Thoracic aorta (tissue), 2 donors: ENCODE measurements at places on chromosomes 1 and 21. TPM values are rescaled to one million over a fixed set of nuclear protein-coding genes. Genes with fewer than 3 reads are reported as not detected.

GRCh38 chr1:202812176-202813026 lies 1.6 kb downstream of the PCAT6 start:
- DNase-seq = no peak

DNA sequence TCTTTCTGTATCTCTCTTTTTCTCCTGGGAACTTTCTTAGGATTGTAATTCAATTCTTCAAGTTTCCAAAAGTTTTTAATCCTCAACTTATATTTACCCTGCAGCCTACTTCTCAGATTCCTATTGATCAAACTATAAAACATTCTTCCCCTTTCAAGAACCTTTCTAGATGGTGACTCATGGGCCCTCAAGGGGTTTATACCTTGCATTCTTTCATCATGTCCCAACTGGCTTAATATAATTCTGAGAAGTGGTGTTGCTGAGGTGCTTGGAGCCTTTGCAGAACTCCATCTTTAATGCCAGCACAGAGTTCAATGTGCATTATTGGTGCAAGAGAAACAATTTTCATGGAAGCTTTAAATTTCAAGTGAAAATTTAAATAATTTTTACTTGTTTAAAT lies 273.4 kb downstream of the VAV3 start:
- no peak for DNase-seq

DNA sequence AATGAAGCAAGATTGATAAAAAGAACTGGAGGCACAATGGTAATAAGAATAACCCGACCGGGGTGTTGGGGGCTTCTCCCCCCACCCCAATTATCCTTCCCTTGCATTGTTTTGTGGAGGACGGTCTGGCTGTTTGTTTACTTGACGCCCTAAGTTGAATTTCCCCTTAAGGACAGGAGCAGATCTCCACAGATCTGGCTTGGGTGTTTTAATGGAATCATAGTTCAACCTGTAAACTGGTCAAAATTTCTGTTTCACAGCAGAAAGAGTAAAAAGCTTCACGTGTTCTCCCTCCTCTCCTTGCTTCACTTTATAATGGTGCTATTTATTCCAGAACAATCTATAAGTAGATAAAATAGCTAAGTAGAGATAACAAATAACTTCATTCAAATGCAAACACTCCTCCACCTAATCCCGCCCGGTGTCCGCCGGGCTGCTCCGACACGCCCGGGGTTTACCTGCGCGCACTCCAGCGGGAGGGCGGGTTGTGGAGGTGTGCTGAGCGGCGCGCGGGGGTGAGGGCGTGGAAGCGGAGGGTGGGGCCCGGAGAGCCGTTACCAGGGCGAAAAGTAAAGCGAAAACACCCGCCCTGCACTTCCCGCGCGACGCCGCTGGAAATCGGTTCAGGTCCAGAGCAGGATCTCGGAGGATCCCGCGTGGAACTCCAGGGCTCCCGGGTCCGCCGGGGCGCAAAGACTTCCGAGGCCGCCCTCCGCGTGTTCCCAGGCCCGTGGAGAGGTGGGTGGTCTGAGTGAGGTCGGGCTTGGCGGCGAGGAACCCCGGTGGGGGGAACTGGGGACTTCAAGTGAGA lies 2.0 kb upstream of the ATF3 start:
- no peak for DNase-seq

- DNase-seq = no peak
Observed at GRCh38 chr1:56920591-56921001, 45.2 kb downstream of the C8B start.

DNA sequence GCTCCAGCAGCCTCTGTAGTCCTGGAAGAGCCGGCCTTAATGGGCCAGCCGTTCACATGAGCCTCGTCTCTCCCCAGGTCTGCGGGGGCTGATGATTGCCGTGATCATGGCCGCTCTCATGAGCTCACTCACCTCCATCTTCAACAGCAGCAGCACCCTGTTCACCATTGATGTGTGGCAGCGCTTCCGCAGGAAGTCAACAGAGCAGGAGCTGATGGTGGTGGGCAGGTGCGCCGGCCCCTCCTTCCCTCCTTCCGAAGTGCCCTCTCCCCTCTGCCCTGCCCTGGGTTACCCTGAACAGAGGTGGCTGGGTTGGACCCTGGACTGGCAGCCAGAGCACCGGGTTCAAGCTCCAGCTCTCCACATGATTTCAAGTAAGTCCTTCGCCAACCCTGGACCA lies 13.1 kb downstream of the SLC5A9 start:
- DNase-seq = no peak

DNA sequence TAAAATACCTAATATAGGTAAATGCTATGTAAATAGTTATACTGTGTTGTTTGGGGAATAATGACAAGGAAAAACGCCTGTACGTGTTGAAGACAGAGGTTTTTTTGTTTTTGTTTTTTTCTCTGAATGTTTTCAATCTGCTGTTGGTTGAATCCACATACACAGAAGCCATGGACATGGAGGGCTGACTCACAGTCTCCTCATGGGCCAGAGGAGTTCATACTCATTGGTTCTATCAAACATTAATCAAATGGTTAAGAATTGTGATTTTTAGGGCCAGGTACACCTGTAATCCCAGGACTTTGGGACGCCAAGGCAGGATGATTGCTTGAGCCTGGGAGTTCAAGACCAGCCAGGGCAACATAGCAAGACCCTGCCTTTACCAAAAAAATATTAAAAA lies 20.5 kb downstream of the MIER1 start:
- no peak for DNase-seq

DNA sequence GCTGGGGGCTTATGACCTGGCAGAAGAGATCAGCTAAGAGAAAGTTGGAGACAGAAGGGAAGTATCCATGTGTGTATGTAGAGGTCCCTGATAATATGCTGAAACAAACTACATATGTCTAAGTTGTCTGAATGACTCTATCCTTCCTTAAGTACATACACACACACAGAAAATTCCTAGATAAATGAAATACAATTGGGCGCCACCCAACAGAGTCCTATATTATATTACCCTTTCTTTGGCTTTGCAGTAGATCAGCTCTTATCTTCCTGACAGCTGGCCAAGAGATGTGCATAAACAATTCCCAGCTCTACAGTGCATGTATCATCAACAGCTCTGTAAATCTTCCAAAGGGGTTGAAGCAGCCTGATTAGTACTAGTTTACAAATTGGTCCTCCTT lies 40.1 kb downstream of the SORT1 start:
- DNase-seq = no peak

- no peak for DNase-seq
Observed at GRCh38 chr1:218982482-218982881, 191.2 kb upstream of the LYPLAL1 start.

- no peak for DNase-seq
Observed at GRCh38 chr1:109788695-109789521, 25.2 kb upstream of the EPS8L3 start.

DNA sequence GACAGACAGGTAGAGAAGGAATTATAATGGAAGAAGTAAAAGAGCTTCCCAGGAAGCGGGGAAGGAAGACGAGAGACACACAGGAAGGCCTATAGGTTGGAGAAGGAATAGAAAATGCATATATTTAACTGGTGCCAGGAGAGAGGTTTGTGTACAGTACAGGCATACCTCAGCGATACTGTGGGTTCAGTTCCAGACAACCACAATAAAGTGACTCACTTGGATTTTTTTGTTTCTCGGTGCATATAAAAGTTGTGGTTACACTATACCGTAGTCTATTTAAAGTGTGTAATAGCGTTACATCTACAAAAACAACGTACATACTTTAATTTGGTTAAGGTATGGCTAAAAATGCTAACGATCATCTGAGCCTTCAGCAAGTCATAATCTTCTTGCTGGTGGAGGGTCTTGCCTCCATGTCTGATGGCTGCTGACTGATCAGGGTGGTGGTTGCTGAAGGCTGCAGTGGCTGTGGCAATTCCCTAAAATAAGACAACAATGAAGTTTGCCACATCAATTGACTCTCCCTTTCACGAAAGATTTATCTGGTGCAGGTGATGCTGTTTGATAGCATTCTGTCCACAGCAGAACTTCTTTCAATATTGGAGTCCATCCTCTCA lies 16.0 kb downstream of the YARS1 start:
- no peak for DNase-seq

DNA sequence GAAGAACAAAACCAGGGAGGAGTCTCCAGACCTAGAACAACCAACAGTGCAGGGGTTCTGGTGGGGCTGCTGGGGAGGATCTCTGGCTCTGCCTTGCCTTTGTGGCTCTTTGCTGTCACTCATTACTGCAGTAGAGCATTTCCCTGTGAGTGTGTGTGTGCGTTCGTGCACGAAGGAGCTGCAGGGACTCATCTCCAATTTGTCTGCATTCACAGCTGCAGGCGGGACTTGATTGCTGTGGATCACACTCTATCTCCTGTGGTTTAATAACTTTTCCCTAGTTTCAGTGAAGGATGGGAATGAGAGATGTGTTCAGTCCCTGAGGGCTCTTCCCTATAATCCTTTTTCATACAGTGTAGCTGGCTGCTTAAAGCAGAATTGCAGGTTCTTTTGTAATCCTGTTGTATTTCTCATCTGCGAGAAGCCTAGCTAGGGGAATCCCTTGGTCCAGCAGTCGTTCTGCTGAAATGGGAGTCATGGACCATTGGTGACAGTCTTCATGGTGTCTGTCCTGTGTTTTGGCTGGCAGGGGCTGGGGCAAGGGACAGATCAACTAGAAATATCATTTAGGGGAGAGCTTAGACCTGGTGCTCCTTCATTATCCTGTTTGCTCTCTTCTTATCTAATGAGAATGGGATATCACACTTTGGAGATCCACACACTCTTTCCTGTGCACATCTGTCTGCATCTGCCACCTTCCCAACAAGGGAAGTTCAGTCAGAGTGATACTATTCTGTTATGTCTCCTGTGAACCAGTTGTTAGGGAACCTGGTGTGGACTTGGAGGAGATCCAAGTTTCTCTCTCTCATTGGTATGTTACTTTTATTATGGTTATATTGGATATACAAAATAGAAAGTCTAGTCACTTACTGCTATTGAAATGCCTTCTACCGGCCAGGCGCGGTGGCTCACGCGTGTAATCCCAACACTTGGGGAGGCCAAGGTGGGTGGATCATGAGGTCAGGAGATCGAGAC lies 3.0 kb downstream of the PCP4L1 start:
- DNase-seq = no peak

DNA sequence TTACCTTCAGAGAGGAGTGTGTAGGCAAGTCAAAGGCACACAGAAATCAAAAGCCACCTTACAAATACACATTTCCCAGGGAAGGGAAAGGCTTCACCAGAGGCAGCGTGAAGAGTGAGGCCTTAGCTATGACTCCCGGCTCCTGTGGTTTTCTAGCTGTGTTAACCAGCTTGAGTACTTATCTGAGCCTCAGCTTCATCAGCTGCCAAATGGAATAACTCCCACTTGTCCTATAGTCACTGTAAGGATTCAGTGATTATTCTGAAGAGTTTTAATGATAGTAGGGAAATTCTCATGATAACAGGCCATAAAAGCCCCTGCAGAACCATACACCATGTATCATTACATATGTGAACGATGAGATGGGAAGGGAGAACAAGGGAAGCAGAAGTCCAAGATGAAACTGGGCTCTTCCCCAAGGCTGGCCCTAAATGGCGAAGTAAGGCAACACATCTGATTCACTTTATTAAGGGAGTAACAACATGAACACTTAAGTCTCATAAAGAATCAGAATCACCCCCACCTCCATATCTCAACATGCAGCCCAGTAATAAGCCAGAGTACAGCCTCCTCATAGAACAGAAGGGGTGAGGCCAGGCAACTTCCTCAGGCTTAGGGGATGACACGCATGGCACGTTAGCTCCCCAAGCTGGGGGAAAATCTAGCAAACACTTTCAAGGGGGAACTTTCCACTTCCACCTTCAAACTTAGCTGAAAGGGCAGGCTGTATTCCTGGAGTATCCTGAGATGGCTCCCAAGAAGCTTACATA lies 63.7 kb downstream of the SLC66A1 start:
- no peak for DNase-seq

GRCh38 chr21:14620152-14620551 lies 74.0 kb upstream of the SAMSN1 start:
- DNase-seq = no peak

DNA sequence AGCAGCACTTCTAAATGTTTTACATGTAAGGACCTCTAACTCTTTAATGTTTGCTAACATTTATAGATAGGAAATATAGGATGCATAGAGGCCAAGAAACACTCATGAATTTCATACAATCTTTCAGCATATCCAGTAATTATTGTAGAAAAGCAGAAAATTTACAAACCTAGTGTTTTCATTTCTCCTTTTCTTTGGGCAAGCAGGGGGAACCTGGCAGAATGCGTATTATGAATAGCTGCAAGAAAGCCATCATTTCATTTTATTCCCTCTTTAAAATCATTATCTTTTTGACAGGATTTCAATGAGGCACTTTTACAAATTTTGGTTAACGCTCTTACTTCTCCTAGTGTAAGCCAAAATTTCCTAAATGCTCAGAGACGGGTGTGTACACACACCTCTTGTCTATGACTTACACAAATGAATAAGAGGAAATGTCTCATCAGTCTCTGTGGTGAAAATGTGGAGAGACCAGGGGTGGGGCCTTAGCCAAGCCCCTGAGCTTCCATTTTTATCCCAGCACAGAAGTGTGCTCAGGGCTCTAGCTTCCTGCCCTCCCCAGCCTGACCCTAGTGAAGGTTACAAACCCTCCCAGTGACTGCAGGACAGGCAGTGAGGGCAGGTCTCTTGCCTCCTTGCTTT lies 91.6 kb downstream of the LRRC8C start:
- no peak for DNase-seq

DNA sequence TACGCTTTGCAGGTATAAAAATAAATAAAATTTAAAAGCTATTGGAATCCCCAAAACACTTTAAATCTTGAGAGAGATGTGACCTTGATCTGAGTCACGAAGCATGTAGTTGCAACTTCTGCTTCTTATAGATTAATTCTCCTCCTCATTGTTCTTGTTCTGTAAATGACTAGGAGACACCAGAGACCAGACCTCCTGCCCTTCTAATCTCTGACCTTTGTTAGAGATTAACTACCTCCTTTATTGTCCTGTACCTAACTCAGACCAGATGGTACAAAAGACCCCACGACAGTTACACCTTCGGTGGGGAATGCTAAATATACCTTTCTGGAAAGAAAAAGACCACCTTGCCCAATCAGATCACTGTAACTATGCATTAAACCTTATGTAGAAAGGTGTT lies 76.9 kb upstream of the NEK2 start:
- no peak for DNase-seq

GRCh38 chr21:42191696-42192595 lies 27.0 kb upstream of the ABCG1 start:
- no peak for DNase-seq

GRCh38 chr1:175277783-175278733 lies 85.5 kb upstream of the KIAA0040 start:
- DNase-seq = no peak

- no peak for DNase-seq
Observed at GRCh38 chr1:109466452-109467300, at the start of gene SYPL2. TSS of gene SYPL2 (plus strand) at chr1:109466546. CDS start at chr1:109466844, 298 bp downstream.

GRCh38 chr1:218994615-218995014 lies 179.1 kb upstream of the LYPLAL1 start:
- DNase-seq = no peak

KCNK2 gene
- total RNA-seq = 0.28 TPM

NEK2 gene
- not detected for total RNA-seq

HPDL gene
- not detected for total RNA-seq

GPATCH3 gene
- 10.3 TPM for total RNA-seq

RNU1-4 gene
- under 0.01 TPM for total RNA-seq

CD84 gene
- total RNA-seq = 11.6 TPM

F13B gene
- not detected for total RNA-seq

BCAN gene
- 0.99 TPM for total RNA-seq

C8A gene
- total RNA-seq = not detected

CR1L gene
- not detected for total RNA-seq

CD53 gene
- total RNA-seq = 60.9 TPM

CNIH3 gene
- not detected for total RNA-seq
